ENCODE measurements at places on chromosomes 6 and 20.

DNA sequence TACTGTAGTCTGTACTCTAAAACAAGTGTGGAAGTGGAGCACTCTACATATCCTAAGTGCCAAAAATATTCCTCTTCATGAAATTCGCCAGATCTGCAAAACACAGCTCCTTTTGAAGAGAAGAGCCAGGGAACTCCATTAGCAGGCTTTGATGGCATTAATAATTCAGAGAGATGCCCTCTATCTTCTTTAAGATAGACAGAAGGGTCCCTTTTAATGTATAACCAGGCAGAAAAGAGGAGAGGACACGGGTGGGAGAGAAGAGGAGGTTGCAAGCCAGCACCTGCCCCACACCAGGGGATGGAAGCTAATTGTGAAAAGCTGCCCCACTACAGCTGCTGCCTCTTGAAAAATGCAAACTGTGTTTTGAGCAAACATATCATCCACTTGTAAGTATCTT lies 3.7 kb upstream of the RFPL4B start:
- DNase-seq: no peak

- DNase-seq: no peak
Measured at GRCh38 chr6:133236932-133237331, 4.2 kb upstream of the EYA4 start.

DNA sequence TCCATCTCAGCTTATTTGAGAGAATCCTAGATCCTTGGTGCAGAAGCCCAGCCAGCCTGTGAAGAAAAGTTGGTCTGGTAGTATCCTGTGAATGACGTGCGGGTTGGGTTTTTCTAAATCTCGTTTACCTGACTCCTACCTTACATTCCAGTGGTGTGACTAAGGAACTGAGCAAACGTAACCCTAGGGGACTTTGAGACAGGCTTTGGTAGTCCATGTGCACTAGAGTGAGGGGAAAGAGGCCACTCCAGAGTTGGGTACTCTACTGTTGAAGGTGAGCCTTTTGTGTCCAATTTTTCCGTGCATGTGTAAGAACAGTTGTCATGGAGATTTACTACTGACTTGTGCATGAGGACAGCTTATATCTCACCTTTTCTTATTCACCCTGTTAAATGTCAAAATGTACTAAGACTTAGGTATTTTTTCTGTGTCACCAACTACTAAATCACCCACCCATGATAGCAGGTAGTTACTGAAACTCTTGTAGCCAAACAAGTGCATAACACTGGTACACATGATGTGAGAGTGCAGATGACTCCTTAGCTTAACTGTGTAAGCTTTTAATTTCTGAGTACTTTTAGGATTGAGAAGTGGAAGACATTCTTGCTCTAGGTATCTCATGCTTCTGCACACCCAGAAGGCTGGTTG lies 26.3 kb upstream of the PLCG1 start:
- no peak for DNase-seq

GRCh38 chr20:59822291-59823029 lies 111.0 kb downstream of the SYCP2 start:
- no peak for DNase-seq

- DNase-seq: no peak
Measured at GRCh38 chr6:157779705-157780604, 43.1 kb upstream of the SNX9 start.

DNA sequence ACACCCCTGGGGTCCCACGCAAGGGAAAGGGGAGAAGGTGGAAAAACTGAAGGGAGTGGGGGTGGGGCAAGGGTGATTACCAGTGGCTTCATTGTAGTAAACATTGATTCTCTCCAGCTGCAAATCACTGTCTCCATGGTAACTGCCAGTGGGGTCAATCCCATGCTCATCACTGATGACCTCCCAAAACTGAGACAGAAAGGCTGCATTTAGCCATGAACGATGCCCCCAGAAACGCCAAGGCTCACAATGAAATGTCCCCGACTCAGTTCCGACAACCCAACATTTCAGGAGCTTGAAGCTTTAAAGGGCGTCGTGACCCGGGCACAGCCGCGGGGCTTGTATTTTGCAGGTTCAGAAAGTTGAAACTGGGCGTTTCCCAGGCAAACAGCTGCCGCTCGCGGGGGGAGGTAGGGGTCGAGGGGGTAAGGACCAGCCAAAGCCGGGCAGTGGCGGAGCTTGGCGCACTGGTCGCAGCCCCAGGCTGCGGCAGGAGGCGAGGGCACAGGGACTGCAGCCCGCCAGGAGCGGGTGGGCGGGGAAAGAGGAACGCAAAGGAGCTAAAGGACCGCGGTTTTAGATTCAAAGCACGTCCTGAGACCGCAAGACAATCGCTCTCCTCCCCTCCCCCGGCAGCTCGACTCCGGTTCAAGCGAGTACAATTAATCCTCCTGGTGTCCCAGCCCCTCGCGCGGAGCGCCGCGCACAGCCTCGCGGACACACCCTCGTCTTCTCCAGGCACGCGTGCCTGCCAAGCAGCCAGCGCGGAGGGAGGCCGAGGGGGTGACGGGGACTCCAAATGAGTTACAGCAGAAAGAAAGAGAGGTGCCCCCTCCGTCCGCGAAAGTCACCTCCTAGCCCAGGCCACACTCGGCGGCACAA lies 731 bp downstream of the TUBB2B start:
- no peak for DNase-seq

DNA sequence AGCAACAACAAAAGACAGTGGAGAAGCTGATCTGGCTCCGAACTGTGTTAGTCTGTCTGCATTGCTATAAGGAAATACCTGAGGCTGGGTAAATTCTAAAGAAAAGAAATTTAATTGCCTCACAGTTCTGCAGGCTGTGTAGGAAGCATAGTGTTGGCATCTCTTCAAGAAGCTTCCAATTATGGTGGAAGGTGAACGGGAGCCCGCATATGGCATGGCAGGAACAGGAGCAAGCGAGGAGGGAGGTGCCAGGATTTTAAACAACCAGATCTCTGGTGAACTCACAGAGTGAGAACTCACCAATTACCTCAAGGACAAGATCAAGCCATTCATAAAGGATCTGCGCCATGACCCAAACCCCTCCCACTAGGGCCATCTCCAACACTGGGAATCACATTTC lies 293.5 kb downstream of the SMOC2 start:
- DNase-seq: no peak

DNA sequence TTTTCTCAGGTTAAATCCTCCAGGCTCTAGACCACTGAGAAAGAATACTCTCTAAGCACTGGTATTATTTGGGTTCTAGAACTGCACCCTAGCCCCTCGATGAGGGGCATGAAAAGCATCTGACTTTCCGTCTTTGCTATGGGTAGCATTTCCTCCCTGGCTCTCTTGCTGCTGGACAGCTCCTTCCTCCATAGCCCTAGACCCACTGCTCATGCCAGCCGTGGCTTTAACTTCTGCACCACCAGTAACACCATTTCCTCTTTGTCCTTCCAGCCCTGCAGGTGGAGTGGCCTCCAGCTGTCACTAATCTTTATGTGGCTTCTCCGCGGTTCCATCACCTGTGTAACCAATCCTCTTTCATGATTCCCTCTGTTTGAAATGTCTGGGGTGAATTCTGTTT lies 194.9 kb downstream of the SCP2D1 start:
- no peak for DNase-seq

DNA sequence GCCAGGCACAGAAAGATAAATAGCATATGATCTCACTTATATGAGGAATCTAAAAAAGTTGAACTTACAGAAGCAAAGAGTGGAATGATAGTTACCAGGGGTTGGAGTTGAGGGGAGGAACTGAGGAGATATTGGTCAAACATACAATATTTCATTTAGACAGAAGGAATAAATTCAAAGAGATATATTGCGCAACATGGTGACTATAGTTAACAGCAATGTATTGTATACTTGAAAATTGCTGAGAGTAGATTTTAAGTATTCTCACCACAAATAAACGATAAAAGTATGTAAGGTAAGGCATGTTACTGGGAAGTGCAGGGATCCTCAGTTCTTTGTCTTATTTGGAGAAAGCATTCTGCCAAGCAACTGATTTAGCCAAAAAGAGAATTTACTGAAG lies 171.9 kb downstream of the LMBRD1 start:
- DNase-seq: no peak

DNA sequence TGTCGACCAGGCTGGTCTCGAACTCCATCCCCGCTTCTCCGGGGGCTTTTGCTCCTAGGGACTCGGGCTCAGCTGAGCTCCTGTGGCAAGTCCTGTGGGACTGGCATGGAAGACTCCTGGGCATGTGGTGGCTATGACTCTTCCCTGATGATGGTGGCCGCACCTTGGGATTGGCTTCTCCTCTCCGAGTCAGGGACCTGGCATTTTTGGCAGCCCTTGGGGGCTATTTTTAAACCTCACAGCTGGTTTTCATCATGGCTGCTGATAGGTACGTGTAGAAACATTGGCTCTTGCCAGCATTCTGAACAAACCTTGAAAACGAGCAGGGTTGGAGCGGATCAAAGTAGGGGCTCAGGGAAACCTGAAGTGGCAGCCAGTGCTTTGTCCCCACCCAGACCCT lies 54.1 kb downstream of the RBM38 start:
- DNase-seq: no peak

DNA sequence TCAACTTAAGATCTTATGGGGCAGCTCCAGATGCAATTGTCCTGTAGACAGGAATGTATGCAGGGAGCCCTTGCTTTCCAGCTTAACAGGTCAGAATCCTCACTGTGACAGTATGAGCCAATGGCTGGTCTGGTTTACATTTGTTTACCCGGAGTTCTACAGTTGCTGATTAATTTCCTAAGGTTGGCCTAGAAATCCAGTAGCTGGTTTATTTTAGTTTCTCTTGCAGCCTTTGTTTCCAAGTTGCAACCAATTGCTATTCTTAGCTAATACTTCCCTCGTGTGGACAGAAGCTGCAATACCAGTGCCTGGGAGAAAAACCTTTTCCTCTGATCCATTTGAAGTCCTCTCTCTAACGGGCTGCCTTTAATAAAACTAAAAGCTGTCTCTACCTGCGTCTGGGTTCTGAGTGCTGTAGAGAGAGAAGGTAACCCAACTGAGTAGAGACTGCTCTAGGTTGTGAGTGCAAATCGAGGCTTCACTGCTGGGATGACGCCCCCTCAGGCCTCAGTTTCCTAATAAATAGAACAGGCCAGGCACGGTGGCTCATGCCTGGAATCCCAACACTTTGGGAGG lies 45.9 kb downstream of the ZNF217 start:
- no peak for DNase-seq

GRCh38 chr6:138540468-138540867 lies 41.2 kb upstream of the NHSL1 start:
- no peak for DNase-seq

GRCh38 chr20:58322083-58322482 lies 12.6 kb downstream of the RAB22A start:
- DNase-seq: no peak

DNA sequence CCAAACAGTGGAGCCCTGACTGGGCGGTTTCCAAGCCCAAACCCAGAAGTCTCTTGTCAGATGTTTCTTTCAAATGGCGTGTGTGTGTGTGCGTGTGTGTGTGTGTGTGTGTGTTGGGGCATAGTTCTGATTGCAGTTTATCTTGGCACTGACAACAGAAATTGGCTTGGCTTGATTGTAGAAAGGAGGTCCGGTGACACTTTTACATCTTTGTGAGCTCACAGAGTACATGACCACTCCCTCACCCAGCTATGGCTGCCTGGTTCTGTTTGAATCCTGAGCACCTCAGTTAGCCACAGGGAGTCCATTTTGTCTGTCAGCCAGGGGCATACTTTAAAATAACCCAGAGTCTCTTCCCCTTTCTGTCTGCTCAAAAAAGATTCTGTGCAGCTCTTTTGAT lies 276.3 kb downstream of the CD83 start:
- DNase-seq: no peak

DNA sequence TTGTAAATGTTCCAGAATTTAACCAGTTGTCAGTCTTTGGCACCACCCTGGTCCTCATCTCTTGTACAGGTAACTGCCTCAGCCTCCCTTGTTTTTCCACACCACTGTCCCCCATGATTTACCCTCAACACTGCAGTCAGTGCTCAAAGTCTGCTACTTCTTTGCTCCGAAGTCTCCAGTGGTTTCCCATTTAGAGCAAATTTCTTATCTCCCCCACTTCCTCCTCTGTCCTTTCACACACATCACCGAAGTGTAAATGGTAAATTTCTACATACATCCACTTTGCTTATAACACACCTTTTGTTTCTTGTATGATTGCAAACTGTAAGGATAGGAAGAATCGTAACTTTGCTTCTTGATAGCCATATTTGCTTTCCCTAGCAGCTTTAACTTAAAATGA lies 115.3 kb downstream of the JARID2 start:
- no peak for DNase-seq

GRCh38 chr6:82437701-82438100 lies 74.1 kb downstream of the TPBG start:
- no peak for DNase-seq

DNA sequence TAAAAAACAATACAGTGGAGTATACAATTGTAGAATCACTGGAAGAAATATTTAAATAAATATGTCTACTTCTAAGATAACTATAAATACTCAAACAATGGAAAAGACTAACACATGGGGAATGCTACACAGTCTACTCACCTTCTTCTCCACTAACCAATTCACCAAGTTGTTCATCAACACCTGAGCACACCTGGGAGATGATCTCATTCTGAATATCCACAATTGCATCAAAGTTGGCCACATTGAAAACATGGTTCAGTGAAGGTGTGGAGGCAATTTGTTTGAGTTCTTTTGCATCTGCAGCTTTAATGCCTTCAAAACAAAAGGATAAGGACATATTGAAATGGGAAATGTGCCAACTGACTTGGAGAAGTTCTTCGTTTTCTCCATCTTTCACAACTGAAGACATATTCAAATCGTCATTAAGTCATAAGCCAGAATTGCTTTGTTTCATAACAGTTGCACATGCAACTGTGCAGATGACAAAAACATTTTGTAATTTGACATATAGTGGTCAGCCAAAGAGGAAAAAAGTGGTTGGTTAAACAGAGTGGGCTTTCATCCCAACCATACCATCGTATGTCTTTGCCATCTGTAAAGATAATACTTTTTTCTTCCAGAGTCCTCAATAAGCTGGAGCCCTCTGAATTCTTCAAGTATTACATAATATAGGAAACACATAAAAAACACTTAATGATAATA lies 17.5 kb downstream of the COL12A1 start:
- DNase-seq: no peak

DNA sequence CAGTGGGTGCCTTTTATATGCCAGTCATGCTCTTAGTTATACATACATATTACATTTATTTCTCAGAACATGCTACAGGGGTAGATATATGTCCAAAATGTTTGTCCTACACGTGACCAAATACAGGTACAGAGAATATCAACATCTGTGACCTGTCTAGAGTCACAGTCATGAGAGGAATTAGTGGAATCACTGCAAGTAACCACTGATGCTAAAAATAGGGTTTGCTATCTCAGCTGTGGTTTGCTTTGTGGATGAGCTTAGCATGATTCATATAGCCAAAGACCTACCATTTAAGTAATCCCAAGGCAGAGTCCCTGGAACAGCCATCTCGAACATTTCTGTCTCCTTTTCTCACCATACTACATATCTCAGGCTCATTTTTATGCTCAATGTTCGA lies 32.3 kb downstream of the GSTA3 start:
- DNase-seq: no peak

- DNase-seq: no peak
Measured at GRCh38 chr6:148629181-148629580, 117.6 kb upstream of the UST start.

All from mesothelial cell of epicardium (in vitro differentiated cells).